Nucleus accumbens (tissue), 56 donors: ENCODE measurements at places on chromosomes 4 and X.

DNA sequence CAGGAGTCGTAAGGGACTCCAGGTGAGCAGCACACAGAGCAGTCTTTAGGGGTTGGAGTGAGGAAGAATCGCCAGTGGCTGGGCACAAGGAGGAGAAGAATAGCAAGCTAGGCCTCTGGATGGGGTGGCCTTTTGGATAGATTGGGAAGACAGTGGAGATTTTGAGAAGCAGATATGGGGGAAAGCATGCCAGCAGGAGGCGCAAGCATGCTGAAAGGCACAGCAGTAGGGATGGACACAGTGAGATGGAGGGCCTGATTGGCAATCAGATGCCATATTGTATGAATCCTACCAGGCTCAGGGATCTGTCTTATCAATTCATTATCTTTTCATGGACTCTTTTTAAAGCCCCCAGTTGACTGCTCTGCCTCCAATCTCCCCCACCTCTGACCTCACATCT, 60.4 kb upstream of the MAGEA4 start:
- no peak for DNase-seq

DNA sequence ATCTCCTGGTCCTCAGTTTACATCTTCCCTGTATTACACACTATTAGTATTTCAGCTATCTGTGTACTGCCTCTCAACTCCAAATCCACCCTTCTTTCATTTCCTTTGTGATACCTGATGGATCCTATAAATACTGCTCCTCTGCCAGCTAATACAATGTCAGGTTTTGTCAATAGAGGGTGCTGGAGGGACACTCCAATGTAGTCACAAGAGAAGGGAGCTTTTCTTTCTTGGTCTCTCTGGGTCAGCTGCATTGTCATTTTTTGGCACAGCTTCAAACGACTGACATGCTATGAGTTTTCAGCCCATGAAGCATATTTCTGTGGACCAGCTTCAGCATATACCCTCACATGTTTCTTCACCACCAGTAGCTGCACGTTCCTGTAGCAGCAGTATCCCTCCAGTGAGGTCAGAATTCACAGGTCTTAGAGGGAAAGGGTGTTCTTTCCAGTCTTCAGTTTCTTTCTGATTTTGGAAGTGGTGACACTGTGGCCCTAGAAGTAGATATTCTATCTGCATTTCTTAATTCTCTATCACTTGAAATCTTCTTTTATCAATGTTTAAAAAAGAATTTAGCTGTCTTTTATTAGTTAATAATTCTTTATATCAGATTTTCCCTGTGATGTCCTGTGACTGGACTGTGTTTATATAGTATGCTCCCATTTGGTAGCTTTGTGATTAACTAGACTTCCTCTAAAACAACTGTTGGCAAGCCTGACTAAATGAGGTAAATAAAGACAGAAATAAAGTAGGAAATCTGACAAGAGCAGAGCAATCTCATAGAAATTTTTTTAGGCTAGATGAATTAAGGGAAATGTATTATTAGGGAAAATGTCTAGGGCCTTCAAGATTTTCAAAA, 60.6 kb downstream of the GABRA2 start:
- DNase-seq, result no peak

GRCh38 chrX:85109235-85109634, 105.6 kb downstream of the APOOL start:
- DNase-seq, result no peak

- DNase-seq, result no peak
Measured at GRCh38 chr4:118969359-118969758, 80.7 kb downstream of the SYNPO2 start.

- DNase-seq, result no peak
Measured at GRCh38 chr4:76657443-76657842, 222.4 kb downstream of the SHROOM3 start.
